ENCODE measurements at places on chromosomes 5 and 9. TPM values are rescaled to one million over a fixed set of nuclear protein-coding genes. Genes with fewer than 3 reads are reported as not detected.

GRCh38 chr9:17251100-17251499, 116.3 kb downstream of the CNTLN start:
- no peak for DNase-seq

- no peak for DNase-seq
Observed at GRCh38 chr5:169886033-169886432, 94.3 kb downstream of the INSYN2B start.

GRCh38 chr9:91101611-91102168, 260.0 kb downstream of the AUH start:
- no peak for DNase-seq

Gene PARP8
- total RNA-seq = 56.0 TPM

Gene SOHLH1
- total RNA-seq = not detected

Data from activated B cell treated with CpG ODN at 0.5 μM for 24 hours (primary cell).